AG09319 (cell line): ENCODE measurements at places on chromosomes 3 and 15.

DNA sequence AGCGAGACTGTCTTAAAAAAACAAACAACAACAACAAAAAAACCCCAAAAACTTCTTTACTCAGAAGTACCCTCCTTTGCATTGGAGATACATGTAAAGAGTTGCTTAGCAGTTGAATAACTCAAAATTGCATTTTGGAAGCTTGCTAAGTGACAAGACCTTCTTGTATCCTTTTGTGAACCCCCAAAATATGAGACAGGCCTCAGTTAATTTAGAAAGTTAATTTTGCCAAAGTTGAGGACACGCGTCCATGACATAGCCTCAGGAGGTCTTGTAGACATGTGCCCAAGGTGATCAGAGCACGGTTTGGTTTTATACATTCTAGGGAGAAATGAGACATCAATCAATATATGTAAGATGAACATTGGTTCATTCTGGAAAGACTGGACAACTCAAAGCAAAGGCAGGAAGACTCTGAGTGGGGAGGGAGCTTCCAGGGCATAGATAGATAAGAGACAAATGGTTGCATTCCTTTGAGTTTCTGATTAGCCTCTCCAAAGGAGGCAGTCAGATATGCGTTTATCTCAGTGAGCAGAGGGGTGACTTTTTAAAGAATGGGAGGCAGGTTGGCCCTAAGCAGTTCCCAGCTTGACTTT is 1.7 kb upstream of the ARF4 start:
- DNase-seq = no peak

GRCh38 chr3:99393961-99394360 is 244.4 kb upstream of the COL8A1 start:
- no peak for DNase-seq

DNA sequence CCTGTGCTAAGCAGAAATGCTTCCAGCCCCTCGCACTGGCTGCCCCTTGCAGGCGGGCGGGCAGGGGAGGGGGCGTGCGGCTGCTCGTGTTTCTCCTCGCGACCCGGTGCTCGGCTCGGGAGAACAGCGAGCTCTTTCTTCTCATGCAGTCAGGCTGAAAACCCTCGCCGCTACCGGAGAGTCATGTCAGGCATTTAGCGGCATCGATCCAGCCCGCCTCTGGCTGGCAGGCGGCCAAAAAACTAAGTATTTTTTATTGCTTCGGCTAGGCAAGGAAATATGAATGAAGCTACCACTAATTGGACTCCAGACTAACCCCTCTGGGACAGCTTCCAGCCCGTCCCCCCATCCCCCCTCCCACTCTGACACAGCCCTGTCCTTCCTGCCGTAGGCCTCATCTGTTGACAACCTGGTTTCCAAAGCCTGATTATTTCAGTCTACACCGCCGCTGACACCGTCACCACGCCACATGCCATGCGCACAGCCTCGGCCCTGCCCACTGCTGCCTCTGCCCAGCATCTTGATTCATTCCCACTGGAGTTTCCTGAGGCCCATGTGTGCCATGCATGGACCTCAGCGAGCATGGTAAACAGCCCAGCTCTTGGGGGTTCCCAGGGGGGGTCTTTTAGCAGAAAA is 35.3 kb downstream of the TLE3 start:
- DNase-seq = peak; percentile 76

- no peak for DNase-seq
Measured at GRCh38 chr3:27486336-27486735, 2.2 kb upstream of the SLC4A7 start.

DNA sequence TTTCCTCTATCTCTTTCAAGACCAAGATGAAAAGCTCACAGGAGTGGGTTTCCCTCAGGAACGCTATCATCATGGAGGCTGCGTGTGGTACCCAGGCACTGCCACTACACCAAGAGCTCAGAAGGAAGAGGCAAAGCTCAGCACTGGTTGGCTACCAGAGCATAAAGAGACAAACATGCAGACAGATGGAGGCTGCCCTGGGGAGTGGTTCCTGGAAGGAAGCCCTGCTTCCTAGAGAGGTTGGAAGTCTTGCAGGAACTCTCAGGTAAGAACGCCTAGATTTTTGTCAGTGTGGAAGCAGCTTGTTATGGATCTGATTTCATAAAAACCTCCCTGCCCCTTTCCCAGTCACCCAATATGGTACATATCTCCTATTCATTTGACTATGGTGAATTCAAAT is 49.9 kb upstream of the ADCY5 start:
- no peak for DNase-seq

DNA sequence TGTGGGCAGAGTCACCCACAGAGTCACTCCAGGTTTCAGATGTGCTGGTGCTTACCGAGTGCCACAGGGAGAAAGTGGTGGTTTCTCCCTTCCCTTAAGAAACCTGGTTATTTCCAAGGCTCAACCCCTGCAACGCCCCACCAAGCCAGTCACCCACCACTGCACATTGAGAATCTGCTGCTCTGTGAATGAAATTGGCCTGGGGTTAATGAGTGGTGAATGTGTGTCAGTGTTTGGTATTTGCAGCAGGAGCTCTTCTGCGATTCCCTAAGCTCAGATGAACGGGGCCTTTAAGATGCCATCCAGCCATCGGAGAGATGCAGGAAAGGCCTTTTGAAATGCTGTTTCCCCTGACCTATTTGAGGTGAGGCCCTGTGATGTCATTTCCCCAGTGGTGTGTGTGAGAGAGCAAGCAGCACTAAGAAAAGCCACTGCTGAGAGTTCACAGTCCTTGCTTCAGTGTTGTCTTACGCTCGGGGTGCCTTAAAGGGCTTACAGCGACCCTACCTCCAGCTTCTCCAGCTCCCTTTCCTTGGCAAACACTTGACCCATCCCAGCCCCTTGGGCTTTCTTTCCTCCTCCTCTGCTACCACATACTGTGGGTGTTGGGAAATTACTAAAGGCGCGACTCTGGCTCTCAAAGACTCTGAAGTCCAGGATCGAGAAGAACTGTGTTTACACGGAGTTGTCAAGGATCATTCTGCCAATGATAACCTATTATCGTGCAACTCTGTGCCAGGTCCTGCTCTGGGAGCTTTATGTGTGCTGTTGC is 68.9 kb downstream of the SMAD3 start:
- no peak for DNase-seq

DNA sequence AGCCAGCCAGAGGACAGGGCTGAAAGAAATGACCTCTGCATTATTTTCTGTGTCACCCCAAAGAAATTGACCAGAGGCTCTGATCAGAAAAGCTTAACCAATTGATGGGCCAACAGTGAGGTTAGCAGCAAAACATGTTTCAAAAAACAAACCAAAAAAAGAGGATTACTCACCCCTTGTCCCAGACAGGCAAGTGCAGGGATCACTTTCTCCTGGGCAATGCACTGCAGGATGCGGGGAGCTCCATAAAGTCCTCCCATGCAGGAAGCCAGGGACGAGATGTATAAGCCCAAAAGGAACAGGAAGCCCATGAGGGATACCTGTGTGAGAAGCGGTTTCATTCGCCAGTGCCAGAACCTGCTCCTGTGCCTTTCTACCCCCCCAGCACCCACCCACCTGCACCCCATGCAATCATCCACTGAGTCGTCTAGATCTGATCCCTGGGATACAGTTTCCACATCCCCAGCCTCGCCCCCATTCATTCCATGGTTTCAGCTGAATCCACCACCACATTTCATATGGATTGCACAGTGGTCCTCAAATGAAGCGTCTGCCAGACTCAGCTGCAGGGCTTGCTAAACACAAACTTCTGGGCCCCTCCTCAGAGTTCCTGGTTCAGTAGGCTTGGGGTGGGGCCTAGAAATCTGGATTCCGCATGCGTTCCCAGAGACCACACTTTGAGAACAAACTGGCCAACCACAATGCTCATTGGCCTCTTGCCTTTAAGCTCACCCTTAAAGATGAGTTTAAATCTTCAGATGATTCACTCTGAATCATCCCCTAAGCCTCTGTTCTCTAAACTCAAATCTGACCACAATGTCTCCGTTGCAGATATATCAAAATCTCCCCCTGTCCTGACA is 54.4 kb upstream of the HEG1 start:
- peak; percentile 80 for DNase-seq

DNA sequence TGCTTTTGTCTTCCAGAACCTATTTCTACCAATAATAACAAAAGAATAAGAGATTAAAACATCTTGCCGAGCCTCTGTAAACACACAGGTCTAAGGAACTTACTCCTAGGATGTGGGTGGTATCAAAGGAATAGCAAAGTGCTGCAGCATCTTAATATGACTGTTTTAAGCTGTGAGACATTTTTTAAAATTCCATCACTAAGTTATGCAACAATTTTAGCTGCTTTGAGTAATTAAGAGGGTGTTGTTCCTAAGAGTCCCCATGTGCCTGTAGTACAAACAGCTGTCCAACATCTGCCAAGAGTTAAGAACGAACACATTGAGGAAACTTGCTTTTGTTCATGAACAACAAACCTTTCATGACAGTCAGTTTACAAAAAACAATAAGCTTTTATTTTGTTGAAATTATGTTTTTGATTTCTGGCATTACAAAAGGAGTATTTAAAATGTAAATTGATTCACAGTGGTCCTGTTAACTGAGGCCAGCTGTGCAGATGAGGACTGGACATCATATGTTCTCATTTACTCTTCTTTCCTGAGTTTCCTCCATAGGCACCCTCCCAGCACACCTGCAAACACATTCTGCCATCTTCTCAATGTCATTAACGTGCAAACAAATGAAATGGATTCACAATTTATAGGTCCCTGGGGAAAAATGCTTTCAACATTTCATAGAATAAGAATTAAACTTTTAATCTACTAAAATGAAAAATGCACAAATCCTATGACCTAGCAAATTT is 337.3 kb upstream of the ARHGEF26 start:
- DNase-seq = no peak

DNA sequence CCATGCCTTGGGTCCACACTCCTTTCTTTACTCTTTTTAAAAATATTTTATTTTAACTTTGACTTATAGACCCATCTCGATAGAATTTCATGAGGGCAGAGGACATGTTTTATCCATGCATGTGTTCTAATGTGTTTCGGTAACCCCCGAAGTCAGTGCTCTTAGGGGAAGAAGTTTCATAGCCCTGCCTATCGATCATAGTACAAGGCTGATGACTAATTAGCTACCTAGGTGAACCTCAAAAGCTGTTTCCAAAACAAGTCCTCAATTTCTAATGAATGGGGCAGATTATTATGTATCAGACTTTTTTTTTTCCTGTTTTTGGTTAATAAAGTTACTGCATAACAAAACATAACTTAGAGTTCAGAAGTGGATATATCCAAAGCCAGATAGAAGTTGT is 82.0 kb downstream of the MBNL1 start:
- DNase-seq = no peak

DNA sequence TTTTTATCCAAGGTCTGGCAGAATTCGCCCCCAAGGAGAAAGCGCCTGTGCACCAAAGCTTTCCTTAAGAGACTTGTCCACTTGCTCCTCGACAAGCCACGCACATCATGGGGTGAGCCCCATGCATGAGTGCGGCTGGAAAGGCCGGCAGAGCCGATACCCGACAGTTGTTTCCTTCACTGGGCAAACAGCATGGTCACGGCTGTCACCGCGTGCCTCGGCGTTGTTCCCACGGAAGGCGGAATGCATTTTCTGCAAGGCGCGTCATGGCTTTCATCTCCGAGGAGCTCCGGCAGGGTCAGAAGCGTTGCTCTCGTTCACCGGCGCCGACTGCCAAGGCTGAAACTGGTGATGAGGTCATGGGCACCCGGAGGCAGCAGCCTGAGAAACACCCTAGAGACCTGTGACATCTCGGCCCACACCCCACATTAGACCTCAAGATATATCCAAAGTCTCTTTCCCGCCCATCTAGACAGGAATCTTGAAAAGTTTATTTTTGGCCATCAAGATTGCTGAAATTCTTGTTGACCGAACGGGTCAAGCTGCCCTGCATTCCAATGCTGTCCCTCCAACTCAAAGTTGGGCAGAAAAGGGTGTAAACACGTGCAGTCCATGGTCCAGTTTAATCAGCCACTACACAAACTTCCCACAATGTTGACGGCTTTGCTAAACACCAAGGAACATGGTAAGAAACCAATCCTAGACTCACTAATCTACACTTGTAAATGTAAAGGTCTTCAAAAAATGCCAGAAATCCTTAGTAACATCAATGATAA is 604 bp upstream of the TJP1 start:
- peak; percentile 14 for DNase-seq

GRCh38 chr3:170797685-170798084 is 72.3 kb downstream of the RPL22L1 start:
- DNase-seq = no peak

DNA sequence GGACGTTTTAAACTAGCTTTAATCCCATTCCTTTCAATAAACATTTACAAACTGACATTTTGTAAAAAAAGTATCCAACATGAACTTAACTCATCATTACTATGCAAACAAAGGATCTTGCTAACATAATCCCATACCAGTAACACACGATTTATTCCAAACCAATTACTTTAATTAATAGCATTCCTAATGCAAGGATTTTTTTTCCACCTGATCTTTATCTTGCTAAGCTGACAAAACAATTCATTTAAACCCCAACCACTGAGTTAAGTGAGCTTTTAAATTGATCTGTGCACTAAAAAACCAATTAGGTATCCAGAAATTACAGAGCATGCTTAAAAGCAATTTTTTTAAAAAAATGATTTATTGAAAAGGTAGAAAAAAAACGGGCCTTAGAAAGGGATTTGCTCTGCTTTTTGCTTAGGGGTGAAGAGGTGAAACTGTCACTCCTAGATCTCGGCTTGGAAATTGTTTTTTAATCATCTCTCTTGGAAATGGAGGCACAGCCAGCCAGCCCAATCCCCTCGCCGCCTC is 1.2 kb downstream of the SH3BP5 start:
- no peak for DNase-seq

GRCh38 chr3:4834403-4834866 is 144.8 kb upstream of the BHLHE40 start:
- no peak for DNase-seq

DNA sequence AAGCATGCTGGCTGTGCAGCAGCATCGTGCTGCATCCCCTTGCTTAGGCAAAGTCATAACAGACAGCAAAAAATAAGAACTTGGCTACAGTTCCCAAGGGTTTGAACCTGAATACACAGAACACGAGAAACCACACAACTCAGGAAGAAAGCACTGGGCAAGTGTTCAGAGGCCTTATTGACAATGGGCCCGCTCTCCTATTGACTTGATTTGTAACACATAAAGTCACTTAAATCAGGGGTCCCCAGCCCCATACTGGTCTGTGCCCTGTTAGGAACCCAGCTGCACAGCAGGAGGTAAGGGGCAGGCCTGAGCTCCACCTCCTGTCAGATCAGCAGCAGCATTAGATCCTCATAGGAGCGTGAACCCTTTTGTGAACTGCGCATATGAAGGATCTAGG is 145.1 kb downstream of the LSAMP start:
- no peak for DNase-seq

GRCh38 chr3:148214705-148215104 is 483.0 kb upstream of the AGTR1 start:
- no peak for DNase-seq

DNA sequence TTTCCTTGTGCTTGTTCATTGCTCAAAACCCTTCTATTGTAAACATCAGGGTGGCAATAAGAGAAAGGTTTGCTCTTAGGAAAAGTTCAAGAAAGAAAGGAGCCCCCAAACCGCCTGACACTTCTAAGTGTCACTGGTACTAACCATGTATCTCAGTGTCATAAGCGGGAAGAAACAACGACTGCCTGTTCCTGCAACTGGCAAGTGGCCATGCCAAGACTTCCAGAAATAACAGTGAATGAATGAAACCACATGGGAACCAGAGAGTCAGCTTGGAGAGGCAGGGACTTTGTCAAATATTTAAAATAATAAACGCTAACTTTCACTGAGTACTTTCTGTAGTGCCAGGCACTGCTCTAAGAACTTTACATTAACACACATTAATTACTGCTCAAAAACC is 1.1 kb downstream of the PLSCR2 start:
- no peak for DNase-seq
